ENCODE measurements at places on chromosomes 3 and 15. TPM values are rescaled to one million over a fixed set of nuclear protein-coding genes. Genes with fewer than 3 reads are reported as not detected.

VEPH1 gene
- not detected for polyA plus RNA-seq

CCR8 gene
- polyA plus RNA-seq, result not detected

CLRN1 gene
- polyA plus RNA-seq, result not detected

- H3K27me3 ChIP-seq, result no peaks in the 10 kb centered on the region
- DNase-seq, result no peak
- H3K36me3 ChIP-seq, result no peaks in the 10 kb centered on the region
- H3K4me3 ChIP-seq, result no peak overlapping the region
These were observed 7.6 kb upstream of the RTP4 start for GRCh38 chr3:187360596-187360995.

DNA sequence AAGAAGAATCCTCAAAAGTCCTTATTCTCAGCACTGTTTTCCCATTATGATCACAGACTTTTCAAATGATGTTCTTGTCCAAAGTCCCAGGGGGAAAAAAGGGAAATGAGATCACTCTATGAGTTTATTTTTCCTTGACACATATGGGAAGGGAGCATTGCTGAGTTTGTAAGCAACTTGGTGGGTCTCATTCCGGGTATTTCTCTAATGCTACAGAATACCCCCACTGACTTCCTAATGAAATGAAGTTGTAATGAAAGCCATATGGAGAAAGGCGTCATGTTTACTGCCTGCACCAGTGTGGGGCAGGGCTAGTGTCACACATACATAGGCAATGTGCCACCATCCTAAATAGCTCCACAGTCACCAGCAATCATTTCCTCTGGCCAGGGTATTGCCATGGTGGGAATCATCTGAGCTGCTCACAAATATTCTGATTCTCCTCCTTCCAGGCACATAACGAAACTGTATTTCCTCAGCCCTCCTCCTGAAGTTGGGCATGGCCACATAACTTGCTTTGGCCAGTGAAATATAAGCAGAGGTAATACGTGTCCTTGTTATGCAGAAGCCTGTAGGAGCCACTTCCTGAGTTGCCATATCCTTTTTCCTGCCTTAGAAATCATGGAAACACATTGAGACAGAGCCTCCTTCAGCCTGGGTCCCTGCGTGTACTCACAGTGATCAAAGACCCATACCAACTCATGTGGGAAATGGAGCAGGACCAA lies 41.0 kb upstream of the C15orf61 start:
- H3K27me3 ChIP-seq, result no peaks in the 10 kb centered on the region
- no peaks in the 10 kb centered on the region for H3K36me3 ChIP-seq
- no peak overlapping the region for H3K4me3 ChIP-seq
- H3K4me1 ChIP-seq, result peaks cover 5% of the 10 kb centered on the region
- no peak for DNase-seq

GRCh38 chr3:123749711-123750110 lies 134.4 kb downstream of the MYLK start:
- H3K4me1 ChIP-seq, result no peaks in the 10 kb centered on the region
- H3K36me3 ChIP-seq, result no peaks in the 10 kb centered on the region

- H3K27ac ChIP-seq, result no peak overlapping the region
- H3K27me3 ChIP-seq, result peaks cover 3% of the 10 kb centered on the region
- H3K4me3 ChIP-seq, result no peak overlapping the region
- no peak for DNase-seq
These were observed 30.5 kb downstream of the DNAJB8 start for GRCh38 chr3:128436214-128436613.

Data from naive thymus-derived CD4-positive, alpha-beta T cell (primary cell).